Activated CD4-positive, CD25-positive, alpha-beta regulatory T cell treated with anti-CD3 and anti-CD28 coated beads, Interleukin-2, amount 50 U/mL, for 16 hours (primary cell): ENCODE measurements at places on chromosomes 4 and X.

GRCh38 chr4:151029537-151029936 lies 14.5 kb upstream of the LRBA start:
- no peak for DNase-seq

GRCh38 chrX:134801267-134801666 lies 143.0 kb upstream of the PLAC1 start:
- no peak for DNase-seq

DNA sequence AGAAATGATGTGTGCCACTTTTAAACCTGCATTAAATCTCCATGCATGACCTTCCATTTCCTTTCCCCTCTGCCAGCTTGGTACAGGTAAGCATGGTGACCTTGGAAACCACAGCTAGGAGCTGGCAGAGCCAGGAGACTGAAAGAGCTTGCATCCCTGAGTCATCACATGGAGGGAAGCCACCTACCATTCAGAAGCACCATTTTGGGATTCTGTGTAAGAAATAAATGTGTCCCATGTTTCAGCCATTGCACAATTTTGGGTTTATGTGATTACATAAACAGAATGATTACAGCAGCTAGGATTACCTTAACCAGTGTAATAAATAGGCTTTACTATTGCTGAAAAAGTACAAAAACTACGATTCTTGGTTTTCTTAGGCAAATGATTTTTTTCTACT lies 17.3 kb upstream of the CCDC149 start:
- no peak for DNase-seq

- DNase-seq, result no peak
These were observed 91.0 kb upstream of the TRIM2 start for GRCh38 chr4:153113061-153113837.

- DNase-seq, result no peak
These were observed 34.4 kb upstream of the CENPU start for GRCh38 chr4:184768296-184768695.

DNA sequence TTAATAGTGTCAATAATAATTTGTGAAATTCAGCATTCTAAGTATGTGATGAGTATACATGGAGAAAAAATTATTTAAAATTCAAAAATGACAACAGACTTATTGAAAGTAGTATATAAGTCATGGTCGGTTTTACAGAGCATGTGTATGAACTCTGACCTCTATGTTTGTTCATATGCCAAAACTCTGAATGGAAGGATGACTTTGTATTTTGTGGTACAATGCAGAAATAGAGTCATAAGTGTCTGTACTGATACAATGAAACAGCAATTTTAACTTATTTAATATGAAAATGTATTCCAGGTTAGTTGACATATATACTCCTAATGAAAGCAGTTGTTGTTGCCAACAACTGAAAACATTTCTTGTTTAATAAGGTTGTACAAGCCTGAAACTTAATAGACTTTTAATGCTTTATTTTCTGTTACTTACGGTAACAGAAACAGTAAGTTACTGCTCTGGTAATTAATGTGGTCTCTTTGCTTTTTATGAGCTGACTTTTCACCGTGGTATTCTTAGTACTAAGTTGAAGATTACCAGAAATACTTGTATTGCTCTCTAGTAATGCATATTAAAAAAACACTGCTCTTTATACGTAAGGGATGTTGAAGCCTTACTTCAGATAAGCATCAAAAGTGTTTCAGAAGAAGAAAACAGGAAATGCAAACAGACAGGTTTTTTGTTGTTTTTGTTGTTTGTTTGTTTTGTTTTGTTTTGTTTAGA lies 1.9 kb downstream of the UBE2K start:
- no peak for DNase-seq

DNA sequence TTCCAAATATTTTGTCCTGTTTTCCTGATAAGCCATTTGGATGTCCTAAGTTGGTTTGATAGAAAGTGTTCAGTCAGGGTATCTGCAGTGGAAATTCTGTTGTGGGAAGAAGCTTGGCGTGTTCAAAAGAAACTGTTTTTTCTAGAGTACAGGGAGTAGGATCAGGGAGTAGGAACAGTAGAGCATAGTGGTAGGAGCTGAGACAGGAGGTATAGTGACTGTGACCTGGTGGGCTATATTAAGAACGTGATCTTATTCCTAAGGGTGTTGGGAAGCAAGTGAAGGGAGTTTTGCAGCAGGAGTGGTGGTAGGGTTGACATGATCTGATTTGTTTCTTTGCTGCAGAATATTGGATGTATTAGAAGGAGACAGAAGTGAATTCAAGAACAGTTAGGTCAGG lies 348.2 kb downstream of the BMPR1B start:
- no peak for DNase-seq

DNA sequence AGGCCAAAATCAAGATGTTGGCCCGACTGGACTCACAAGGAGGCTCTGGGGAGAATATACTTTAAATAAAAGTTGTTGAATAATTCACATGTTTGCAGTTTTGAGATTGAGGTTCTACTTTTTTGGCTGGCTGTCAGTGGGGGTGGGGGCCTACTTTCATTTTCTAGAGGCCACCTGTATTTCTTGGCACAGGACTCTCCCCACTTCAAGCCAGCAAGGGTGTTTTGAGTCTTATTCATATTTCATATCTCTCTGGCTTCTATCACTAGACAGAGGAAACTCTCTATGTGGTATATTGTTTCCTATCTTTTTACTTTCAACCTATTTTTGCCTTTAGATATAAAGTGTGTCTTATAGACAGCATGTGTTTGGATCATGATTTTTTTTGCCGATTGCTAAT lies 266.4 kb downstream of the PRR32 start:
- no peak for DNase-seq

DNA sequence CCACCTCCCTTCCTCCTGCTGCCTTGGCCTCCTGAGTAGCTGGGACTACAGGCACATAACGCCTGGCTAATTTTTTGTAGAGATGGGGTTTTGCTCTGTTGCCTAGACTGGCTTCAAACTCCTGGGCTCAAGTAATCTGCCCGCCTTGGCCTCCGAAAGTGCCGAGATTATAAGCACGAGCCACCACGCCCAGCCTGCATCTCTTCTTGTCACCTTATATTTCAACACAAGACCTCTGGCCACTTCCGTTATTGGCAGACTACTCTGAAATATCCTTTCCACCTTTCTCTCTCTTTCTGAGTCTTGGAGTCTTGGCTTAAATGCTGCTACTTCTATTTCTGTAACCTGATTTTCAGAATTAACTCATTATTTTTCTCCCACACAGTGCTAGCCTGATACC lies 5.6 kb downstream of the KIAA0232 start:
- no peak for DNase-seq

DNA sequence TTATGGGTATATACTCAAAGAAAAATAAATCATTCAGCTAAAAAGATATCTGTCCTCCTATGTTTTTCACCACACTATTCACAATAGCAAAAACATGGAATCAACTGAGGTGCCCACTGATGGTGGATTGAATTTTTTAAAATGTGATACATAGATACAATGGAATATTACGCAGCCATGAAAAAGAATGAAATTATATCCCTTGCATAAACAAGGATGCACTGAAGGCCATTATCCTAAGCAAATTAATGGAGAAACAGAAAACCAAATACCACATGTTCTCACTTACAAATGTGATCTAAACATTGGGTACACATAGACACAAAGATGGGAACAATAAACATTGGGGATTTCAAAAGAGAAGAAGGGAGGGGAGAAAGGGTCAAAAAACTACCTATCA lies 964.2 kb upstream of the IGFBP7 start:
- DNase-seq, result no peak

DNA sequence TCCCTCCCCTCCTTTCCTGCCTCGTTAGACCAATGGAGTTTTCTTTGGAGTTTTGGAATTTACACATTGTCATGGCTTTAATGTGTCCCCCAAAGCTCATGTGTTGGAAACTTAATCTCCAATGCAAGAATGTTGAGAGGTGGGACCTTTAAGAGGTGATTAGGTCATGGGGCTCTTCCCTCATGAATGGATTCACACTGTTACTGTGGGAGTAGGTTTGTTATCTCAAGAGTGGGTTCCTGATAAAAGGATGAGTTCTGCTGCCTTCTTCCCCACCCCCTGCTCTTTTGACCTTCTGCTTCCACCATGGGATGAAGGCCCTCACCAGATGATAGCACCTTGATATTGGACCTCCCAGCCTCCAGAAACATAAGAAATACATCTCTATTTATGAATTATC lies 16.8 kb downstream of the MORF4L2 start:
- DNase-seq, result no peak

GRCh38 chrX:17380221-17380620 lies 5.2 kb downstream of the NHS start:
- DNase-seq, result no peak

DNA sequence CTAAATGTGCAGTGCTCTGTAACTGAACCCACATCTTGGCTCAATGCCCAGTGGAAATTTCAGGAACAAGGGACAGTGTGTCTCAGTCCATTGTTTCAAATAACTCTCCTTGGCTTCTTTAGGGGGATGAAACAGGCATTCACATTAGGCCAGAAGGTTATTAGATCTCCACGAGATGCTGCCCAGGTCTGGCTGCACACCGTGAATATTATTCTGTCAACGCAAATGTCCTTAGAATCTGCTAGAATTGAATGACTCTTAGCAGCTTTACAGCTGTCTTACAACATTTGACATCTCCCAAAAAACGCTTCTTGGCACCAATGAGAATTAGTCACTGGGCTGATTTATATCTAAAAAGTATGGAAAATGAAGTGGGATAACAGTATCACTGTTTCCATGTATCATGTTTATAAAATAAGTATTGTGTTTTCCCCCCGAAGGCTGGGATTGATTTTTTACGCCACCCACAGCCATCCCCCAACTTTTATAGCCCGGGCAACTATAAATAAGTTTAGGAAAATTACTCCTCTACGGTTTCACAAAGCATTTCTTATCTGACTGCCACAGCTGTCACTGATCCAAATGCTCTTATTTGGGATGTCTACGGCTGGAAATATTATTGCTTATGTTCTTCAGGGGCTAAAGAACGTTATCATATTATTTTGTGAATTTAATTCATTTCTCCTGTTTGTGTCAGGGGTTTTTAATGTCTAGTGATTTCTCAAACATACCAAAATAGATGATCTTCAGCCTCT lies 559.7 kb upstream of the FAT1 start:
- no peak for DNase-seq

GRCh38 chr4:140296335-140297220 lies 76.9 kb upstream of the SCOC start:
- no peak for DNase-seq

DNA sequence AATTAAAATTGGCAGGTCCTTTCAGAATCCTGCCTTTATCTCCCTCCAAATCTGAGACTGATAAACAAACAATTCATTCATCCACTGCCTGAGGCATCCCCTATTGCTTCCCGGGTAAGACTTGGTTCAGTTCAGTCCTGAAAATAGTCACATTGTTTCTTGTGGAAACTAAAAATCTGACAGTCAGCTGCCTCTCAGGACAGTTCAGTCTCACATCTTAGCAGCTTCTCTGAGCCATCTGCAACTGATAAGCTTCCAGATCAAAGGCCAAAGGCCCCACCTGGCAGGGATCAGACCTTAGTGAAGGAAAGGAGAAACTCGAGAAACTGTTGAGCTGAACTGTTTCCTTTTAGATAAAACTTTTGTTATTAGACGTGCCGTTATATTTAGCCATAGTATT lies 264.5 kb downstream of the IL15 start:
- no peak for DNase-seq

- DNase-seq, result no peak
These were observed 115.1 kb downstream of the KLHL8 start for GRCh38 chr4:87105101-87105845.

- no peak for DNase-seq
These were observed 259.7 kb downstream of the DCHS2 start for GRCh38 chr4:154231806-154232478.

DNA sequence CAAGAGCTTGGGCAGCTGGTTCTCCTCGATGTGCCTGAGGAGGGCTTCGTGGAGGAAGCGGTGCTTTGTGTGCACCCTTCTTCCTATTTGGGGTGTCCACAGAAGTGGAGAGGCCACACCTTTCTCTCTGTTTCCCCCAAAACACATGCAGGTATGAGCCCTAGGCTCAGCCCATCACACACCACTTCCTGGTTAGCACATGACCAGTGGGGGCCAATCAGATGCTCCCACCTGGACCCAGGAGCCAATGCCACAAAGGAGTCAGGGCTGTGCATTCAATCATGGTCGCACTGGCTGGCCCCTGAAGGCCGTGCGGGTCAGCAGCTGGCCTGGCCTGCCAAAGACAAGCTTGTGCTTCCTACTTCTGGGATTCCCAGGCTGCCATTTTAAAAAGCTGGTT lies 51.4 kb downstream of the PPP2R2C start:
- no peak for DNase-seq

GRCh38 chrX:121858867-121859647 lies 811.6 kb downstream of the GLUD2 start:
- DNase-seq, result no peak

- no peak for DNase-seq
These were observed 176.4 kb upstream of the FMR1 start for GRCh38 chrX:147735364-147735763.

- no peak for DNase-seq
These were observed 599.6 kb upstream of the KLHL4 start for GRCh38 chrX:86917959-86918358.

DNA sequence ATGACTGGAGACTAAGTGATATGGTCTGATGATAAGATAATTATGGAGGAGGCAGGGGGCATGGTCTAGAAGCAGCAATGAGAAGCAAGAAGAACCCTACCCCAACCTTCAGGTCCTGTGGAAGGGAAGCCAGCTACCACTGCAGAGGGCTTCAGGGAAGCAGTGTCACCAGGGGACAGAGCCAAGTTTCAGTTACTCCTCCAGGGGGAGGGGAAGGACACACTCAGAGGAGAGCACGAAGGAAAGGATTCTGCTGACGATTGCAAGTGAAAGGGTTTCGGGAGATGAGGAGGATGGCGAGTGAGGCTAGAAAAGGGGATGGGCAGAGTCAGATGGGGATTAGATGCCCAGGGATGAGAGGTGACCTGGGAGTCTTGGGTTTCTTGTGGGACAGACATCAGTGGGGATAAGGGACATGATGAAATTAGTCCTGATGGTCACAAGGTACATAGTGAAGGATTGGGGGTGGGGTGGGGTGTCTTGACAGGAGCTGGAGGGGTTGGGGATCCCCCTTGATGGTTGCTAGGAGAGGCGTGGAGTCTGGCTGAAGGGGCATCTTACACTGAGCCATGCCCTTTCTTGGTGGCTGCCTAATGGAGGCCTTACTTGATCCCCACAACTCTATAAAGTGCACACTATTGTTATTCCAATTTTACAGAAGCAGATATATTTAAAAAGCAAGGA lies 45.4 kb downstream of the TIGD4 start:
- no peak for DNase-seq

- DNase-seq, result no peak
These were observed 13.8 kb downstream of the MAD2L1 start for GRCh38 chr4:120052856-120053255.

- DNase-seq, result no peak
These were observed 165.5 kb upstream of the SLIT2 start for GRCh38 chr4:20086067-20086798.

DNA sequence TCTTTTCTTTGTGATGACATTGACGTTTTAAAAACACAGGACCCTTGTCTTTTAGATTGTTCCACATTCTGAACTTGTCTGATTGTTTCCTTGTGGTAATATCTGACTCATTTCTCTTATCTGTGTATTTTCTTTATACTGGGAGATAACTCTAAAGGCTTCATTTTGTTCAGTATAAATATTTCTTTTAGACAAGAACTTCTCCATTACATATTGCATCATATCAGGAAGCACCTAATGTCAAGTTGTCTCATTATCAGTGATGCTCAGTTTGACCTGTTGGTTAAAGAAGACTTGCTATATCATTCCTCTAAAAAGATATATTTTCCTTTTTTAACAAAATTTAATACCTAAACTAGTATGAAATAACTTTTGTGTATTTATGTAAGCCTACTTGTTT lies 152.3 kb upstream of the BMP3 start:
- no peak for DNase-seq
